T-cell (primary cell): ENCODE measurements at places on chromosomes 5 and 9.

DNA sequence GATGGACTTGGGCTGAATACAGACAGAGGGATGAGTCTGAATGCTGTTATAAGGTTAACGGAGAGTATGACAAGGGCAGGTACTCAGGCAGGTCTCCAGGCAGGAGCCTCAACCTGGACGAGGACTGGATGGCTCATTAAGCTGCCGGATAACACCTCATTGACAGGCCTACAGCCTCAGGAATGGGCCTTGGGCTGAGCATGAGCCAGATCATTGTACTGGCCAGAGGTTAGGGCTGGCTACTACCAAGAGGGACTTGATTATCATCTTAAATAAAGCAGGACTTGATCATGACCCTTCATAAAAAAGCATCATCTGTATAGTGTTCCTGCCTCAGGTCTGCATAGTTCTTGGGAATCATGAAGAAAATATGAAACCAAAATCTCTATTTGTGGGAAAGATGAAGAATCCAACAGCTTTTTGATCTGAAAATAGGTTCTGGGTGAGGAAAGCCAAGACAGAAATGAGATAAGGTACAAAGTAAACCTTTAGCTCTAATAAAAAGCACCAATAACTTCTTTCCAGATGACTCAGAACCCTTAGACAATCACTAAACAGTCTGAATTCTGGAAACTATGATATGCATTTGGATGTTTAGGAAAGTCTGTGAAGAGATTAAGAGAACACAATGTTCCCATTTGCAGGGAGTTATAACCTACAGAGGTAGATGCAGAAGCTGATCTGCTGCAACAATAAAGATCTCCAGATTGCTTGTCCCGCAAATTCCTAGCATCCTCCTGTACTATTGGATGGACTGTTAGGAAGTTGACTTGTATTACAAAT, 343.1 kb downstream of the CTNND2 start:
- H3K27ac ChIP-seq, result no peak overlapping the region
- H3K4me1 ChIP-seq, result no peaks in the 10 kb centered on the region
- no peaks in the 10 kb centered on the region for H3K36me3 ChIP-seq
- H3K27me3 ChIP-seq, result no peaks in the 10 kb centered on the region
- H3K4me3 ChIP-seq, result no peak overlapping the region

GRCh38 chr5:1029282-1029944, 20.8 kb downstream of the NKD2 start:
- H3K27me3 ChIP-seq, result no peaks in the 10 kb centered on the region
- H3K4me3 ChIP-seq, result no peak overlapping the region
- H3K4me1 ChIP-seq, result no peaks in the 10 kb centered on the region
- no peaks in the 10 kb centered on the region for H3K36me3 ChIP-seq

- H3K27me3 ChIP-seq, result no peaks in the 10 kb centered on the region
- no peaks in the 10 kb centered on the region for H3K36me3 ChIP-seq
- no peak for DNase-seq
- no peaks in the 10 kb centered on the region for H3K4me1 ChIP-seq
- no peak overlapping the region for H3K27ac ChIP-seq
- no peak overlapping the region for H3K4me3 ChIP-seq
Measured at GRCh38 chr5:132202711-132203463, 24.8 kb downstream of the P4HA2 start.

GRCh38 chr5:128216860-128217531, 133.4 kb downstream of the SLC12A2 start:
- no peaks in the 10 kb centered on the region for H3K4me1 ChIP-seq
- H3K27me3 ChIP-seq, result no peaks in the 10 kb centered on the region
- H3K4me3 ChIP-seq, result no peak overlapping the region

- H3K27me3 ChIP-seq, result no peaks in the 10 kb centered on the region
- H3K4me1 ChIP-seq, result no peaks in the 10 kb centered on the region
- no peak overlapping the region for H3K27ac ChIP-seq
- H3K4me3 ChIP-seq, result no peak overlapping the region
Measured at GRCh38 chr5:164708831-164709230, 1203.4 kb downstream of the MAT2B start.

DNA sequence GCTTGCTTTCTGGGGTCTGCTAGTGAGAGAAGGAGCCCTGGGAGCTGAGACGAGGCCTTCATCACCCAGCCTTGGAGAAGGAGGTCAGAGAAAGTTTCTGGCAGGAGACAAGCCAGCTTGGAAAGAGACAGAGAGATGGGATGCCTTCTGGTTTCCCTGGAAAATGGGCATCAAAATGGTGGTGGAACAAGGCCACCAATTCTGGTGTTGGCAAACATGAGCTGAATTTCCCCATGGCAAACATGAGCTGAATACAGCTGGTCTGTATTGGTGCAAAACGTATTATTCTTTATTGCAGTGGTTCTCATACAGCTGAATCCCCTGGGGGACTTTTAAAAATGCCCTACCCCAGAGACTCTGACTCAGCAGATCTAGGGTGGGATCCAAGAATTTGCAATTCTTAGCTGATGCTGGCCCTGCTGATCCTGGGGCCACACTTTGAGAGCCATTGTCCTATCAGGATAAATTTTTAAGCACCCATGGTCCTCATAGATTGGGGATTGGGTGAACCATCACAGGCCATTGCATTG, 39.1 kb upstream of the S1PR3 start:
- no peaks in the 10 kb centered on the region for H3K36me3 ChIP-seq
- no peak overlapping the region for H3K4me3 ChIP-seq
- no peak for DNase-seq
- H3K4me1 ChIP-seq, result no peaks in the 10 kb centered on the region

GRCh38 chr9:69120380-69121154, 53.5 kb upstream of the TJP2 start:
- no peaks in the 10 kb centered on the region for H3K36me3 ChIP-seq
- H3K27me3 ChIP-seq, result peaks cover 22% of the 10 kb centered on the region
- DNase-seq, result no peak
- no peak overlapping the region for H3K27ac ChIP-seq

GRCh38 chr9:136151214-136151804, 32.6 kb upstream of the TMEM250 start:
- no peaks in the 10 kb centered on the region for H3K4me1 ChIP-seq
- no peak overlapping the region for H3K27ac ChIP-seq
- no peak overlapping the region for H3K4me3 ChIP-seq
- no peaks in the 10 kb centered on the region for H3K27me3 ChIP-seq
- DNase-seq, result no peak

DNA sequence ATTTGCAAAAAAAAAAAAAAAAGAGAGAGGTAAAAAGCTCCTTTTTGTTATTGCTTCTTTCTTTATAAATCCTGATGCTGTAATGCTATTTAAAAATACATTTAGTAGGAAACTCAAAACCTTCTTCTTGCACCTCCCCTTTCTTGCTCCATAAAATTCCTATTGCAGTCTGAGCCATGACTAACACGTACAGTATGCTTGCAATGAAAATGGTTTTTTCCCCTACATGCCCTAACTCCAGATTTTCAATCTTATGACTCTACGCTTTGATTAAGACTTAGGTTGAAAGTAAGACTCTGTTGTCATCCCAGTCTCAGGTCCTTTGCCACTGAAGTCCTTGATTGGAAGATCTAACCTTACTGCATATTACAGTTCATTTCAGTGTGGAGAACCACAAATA, 23.9 kb downstream of the FGF10 start:
- no peaks in the 10 kb centered on the region for H3K4me1 ChIP-seq
- no peak overlapping the region for H3K4me3 ChIP-seq
- no peak for DNase-seq
- no peaks in the 10 kb centered on the region for H3K27me3 ChIP-seq
- H3K27ac ChIP-seq, result no peak overlapping the region

DNA sequence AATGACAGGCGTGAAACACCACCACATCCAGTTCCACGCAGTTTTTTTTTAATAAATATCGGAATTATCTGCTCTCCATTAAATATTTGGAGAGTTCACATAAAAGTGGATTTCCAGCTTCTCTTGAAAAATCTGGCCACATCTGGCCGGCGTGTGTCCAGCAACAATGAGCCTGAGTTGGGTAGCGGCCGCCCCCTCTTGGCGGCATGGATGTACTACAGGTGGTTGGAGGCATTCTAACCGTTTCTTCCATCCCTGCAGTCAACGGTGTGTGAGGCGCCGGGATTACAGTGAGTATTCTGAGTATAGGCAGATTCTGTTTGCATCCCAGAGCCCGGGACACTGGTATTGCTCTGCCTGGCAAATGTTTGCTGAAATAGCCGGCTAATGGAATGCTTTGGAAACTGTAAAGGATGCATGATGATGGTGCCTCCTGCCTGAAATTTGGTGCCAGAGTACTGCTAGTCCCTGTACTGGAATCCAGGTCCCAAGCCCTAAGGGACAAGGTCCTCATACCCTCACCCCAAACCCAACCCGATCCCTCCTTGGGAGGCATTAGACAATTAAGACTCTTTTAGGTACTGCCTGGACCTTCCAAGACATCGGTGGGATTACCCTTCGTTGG, 13.6 kb upstream of the GM2A start:
- peak; percentile 40 for DNase-seq
- no peaks in the 10 kb centered on the region for H3K36me3 ChIP-seq
- no peak overlapping the region for H3K4me3 ChIP-seq
- H3K27ac ChIP-seq, result no peak overlapping the region

- H3K4me3 ChIP-seq, result no peak overlapping the region
- H3K36me3 ChIP-seq, result no peaks in the 10 kb centered on the region
- H3K27ac ChIP-seq, result no peak overlapping the region
- no peaks in the 10 kb centered on the region for H3K27me3 ChIP-seq
- no peaks in the 10 kb centered on the region for H3K4me1 ChIP-seq
Measured at GRCh38 chr5:167147879-167148278, 1143.6 kb upstream of the WWC1 start.

GRCh38 chr5:179413086-179413690, 67.9 kb upstream of the ADAMTS2 start:
- no peak overlapping the region for H3K27ac ChIP-seq
- H3K4me3 ChIP-seq, result no peak overlapping the region
- H3K36me3 ChIP-seq, result no peaks in the 10 kb centered on the region

DNA sequence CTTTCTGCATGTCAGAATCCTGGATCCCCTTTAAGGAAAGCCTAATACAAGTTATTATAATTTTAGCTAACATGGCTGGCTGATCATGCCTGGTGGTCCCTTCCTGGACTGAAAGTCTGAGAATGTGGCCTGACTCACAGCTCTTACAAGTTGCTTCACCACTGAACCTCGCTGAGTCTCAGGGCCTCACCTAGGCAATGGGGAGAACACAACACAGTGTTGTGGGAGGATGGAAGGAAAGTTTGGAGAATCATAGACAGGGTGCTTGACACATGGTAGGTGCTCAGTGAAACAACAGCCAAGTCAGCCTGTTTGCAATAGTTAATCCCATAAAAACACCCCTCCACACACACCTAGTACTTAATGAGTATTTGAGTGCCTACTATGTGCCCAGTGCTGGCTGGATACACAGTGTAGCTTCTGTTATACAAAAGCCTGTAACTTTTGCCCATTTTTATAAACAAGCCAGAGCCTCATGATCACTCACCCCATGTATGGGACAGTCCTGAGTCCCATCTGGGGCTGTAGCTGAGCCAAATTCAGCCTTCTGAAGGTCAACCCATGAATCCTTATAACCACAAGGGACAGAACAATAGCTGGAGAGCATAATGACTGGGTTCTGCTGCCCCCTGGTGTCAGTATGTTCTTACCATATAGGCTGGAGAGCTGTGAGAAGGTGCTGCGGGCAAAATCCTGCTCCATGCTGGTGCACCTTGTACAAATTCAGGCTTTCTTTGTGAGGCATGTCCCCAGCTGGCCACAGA, 3.9 kb downstream of the ACSL6 start:
- H3K27ac ChIP-seq, result no peak overlapping the region
- no peaks in the 10 kb centered on the region for H3K36me3 ChIP-seq
- peaks cover 39% of the 10 kb centered on the region for H3K27me3 ChIP-seq
- H3K4me3 ChIP-seq, result no peak overlapping the region
- H3K4me1 ChIP-seq, result peaks cover 33% of the 10 kb centered on the region
